ENCODE measurements at places on chromosomes 7 and 10. TPM values are rescaled to one million over a fixed set of nuclear protein-coding genes. Genes with fewer than 3 reads are reported as not detected.
A peak's percentile ranks its signal among the peaks of the same experiment; 100 is the strongest.

RET gene
- total RNA-seq: 70.1 TPM

TMEM130 gene
- total RNA-seq: 0.31 TPM

- DNase-seq: no peak
These were observed 8.2 kb upstream of the STARD3NL start for GRCh38 chr7:38169847-38170246.

- no peak for DNase-seq
These were observed 95.9 kb downstream of the CUX1 start for GRCh38 chr7:101913247-101913721.

DNA sequence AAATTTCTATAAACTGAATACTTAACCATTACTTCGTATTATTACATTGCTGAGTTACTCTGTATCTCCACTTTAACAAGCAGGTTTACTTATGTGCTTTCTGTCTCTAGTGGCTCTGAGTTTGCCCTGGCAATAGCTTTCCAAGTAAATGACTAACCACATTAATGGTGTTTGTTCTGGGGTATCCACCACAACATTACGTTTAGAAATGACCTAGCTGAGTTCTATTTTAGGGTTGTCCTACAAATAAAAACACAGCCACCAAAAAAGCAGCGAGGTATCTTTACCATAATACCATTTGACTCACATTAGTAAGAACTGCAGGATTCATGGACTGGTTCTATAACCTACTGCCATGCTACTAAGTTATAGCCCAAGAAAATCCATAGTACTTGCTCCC, 83.1 kb downstream of the HIBADH start:
- DNase-seq: no peak

DNA sequence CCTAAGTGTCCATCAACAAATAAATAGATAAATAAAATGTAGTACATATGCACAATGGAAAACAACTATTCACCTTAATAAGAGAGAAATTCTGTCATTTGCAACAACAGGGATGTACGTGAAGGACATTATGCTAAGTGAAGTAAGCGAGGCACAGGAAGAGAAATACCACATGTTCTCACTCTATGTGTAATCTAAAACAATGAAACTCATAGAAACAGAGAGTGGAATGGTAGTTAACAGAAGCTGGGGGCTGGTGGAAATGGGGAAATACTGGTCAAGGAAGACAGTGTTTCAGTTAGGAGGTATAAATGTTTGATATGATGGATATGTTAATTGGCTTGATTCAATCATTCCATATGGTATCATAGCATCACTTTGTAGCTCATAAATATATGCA, 43.1 kb downstream of the ARL4A start:
- no peak for DNase-seq

DNA sequence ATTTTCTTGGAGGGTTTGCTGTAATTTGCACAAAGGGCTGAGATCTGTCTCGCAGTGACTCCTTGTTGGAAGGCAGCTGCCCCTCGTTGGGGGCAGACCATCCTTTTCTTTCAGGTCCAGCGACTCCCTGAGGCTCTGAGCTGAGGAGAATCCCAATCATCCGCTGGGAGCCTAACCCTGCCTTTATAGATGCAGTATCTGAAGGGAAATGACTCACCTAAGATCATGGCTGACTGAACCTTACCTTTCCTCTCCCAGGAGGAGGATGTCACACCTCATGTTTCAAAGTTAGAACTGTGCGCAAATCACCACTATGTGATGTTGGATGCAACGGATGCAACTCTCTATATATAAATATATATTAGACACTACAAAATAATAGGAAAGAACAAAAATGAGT, 36.4 kb upstream of the MXI1 start:
- no peak for DNase-seq

DNA sequence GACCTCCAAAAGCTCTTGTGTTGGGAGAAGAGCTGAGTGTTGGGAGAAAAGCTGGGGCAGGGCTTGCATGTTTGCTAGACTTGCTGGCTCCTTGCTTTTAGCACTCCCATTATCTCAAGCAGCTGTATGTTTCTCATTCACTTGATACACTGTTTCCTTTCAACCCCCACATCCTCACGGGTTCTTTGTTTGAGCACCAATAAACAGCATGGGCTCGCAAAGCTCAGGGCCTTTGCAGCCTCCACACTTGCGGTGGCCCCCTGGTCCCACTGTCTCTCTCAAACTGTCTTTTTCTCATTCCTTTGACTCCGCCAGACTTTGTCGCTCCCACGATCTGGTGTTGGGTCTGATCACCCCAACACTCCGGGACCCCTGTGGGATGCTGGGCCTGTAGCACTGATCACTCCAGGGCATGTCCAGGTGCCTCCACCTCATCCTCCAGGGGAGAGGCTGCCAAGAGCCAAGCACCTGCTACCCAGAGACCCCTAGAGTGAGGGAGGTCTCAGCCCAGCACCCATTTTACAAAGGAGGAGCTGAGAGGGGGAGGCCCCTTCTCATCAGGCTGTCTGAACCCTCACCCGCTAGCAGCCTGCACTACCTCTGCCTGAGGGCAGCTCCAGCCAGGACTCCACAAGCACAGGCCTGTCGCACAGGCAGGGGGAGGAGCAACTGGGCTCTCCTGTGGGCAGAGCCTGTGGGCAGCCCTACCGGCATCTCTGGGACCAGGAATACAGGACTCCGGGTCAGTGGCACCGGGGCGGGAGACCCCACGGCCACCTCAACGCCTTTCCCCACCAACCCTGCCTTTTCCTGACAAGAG, 49.1 kb upstream of the MSMB start:
- peak; percentile 36 for DNase-seq
